Activated CD4-positive, alpha-beta memory T cell treated with anti-CD3 and anti-CD28 coated beads for 36 hours (primary cell): ENCODE measurements at places on chromosomes 16 and 17.
A peak's percentile ranks its signal among the peaks of the same experiment; 100 is the strongest.

GRCh38 chr17:13544765-13545164 is 57.0 kb downstream of the HS3ST3A1 start:
- no peak overlapping the region for H3K27ac ChIP-seq
- H3K36me3 ChIP-seq = no peaks in the 10 kb centered on the region
- peaks cover 16% of the 10 kb centered on the region for H3K27me3 ChIP-seq
- no peak overlapping the region for H3K4me3 ChIP-seq

- peaks cover 3% of the 10 kb centered on the region for H3K27me3 ChIP-seq
- no peak overlapping the region for H3K4me3 ChIP-seq
- H3K4me1 ChIP-seq = peaks cover 8% of the 10 kb centered on the region
- no peak for DNase-seq
- H3K36me3 ChIP-seq = no peaks in the 10 kb centered on the region
- H3K27ac ChIP-seq = no peak overlapping the region
These were observed 18.7 kb upstream of the ANKRD40CL start for GRCh38 chr17:50785946-50786570.

GRCh38 chr16:11224894-11225676 is 30.9 kb downstream of the SOCS1 start:
- DNase-seq = peak; percentile 92
- no peaks in the 10 kb centered on the region for H3K27me3 ChIP-seq
- peak overlapping the region; percentile 99 for H3K27ac ChIP-seq
- H3K36me3 ChIP-seq = peaks cover 2% of the 10 kb centered on the region

- peak; percentile 51 for DNase-seq
- H3K27me3 ChIP-seq = peaks cover 5% of the 10 kb centered on the region
- no peak within 1 kb of the TSS for H3K4me3 ChIP-seq
- H3K36me3 ChIP-seq = no peaks in the 10 kb centered on the region
- no peak within 1 kb of the TSS for H3K27ac ChIP-seq
These were observed at the start of gene SDR42E2 for GRCh38 chr16:22161999-22162655. SDR42E2 (plus strand) TSS chr16:22162506; CDS start chr16:22165583, 3,077 bp downstream.

DNA sequence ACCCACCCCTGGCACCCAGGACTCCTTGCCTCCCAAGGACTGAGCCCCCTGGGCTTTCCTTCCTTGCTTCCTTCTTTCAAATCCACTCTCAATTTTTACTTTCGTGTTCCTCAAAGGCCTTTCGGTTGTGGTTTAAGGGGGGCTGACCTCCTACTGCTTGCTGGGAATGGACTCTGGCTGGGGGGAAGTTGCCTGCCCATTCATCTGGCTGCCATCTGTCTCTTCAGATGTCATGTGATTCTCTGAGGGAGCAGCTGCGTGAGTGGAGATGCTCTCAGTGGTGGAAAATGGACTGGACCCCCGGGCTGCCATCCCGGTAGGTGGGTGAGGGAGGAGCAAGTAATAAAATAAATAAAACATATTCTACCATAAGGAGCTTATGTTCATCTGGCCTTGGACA is 93.8 kb upstream of the RPRML start:
- no peaks in the 10 kb centered on the region for H3K27me3 ChIP-seq
- DNase-seq = no peak
- H3K36me3 ChIP-seq = no peaks in the 10 kb centered on the region
- no peak overlapping the region for H3K27ac ChIP-seq
- no peak overlapping the region for H3K4me3 ChIP-seq
- peaks cover 25% of the 10 kb centered on the region for H3K4me1 ChIP-seq

- H3K27ac ChIP-seq = peak overlapping the region; percentile 93
- H3K4me1 ChIP-seq = peaks cover 39% of the 10 kb centered on the region
- peaks cover 15% of the 10 kb centered on the region for H3K27me3 ChIP-seq
- H3K36me3 ChIP-seq = no peaks in the 10 kb centered on the region
These were observed 91.8 kb downstream of the RGS9 start for GRCh38 chr17:65228734-65229620.
